ENCODE measurements at places on chromosomes 1 and 21. TPM values are rescaled to one million over a fixed set of nuclear protein-coding genes. Genes with fewer than 3 reads are reported as not detected.

The MIS18A gene
- total RNA-seq: 3.6 TPM

The NPR1 gene
- 0.22 TPM for total RNA-seq

The CNIH4 gene
- total RNA-seq: 31.4 TPM

The HAO2 gene
- total RNA-seq: 0.39 TPM

The OVAAL gene
- total RNA-seq: not detected

The PLCH2 gene
- total RNA-seq: 0.39 TPM

The OR14K1 gene
- not detected for total RNA-seq

The IQGAP3 gene
- total RNA-seq: 4.3 TPM

The DIRAS3 gene
- total RNA-seq: not detected

The WNT9A gene
- 5.1 TPM for total RNA-seq

The PHGDH gene
- total RNA-seq: 168 TPM

The CCDC17 gene
- 2.6 TPM for total RNA-seq

The FABP3 gene
- total RNA-seq: 1.6 TPM
